Parietal lobe (tissue), 2 donors: ENCODE measurements at places on chromosomes 16 and 17. TPM values are rescaled to one million over a fixed set of nuclear protein-coding genes. Genes with fewer than 3 reads are reported as not detected.

The CDH5 gene
- 7.8 TPM for total RNA-seq

The CACNG3 gene
- 4.4 TPM for total RNA-seq

The CLEC10A gene
- total RNA-seq, result not detected

The KRTAP2-3 gene
- not detected for total RNA-seq

The SEZ6L2 gene
- 52.0 TPM for total RNA-seq

The KRT39 gene
- total RNA-seq, result not detected

The NLRC3 gene
- total RNA-seq, result 0.94 TPM

The MYO15B gene
- total RNA-seq, result 59.5 TPM

The GRAP gene
- 2.8 TPM for total RNA-seq

The SPATA22 gene
- 1.3 TPM for total RNA-seq
